Left cardiac atrium (tissue), 4 donors: ENCODE measurements at places on chromosomes 11 and 22. TPM values are rescaled to one million over a fixed set of nuclear protein-coding genes. Genes with fewer than 3 reads are reported as not detected.
A peak's percentile ranks its signal among the peaks of the same experiment; 100 is the strongest.

DNA sequence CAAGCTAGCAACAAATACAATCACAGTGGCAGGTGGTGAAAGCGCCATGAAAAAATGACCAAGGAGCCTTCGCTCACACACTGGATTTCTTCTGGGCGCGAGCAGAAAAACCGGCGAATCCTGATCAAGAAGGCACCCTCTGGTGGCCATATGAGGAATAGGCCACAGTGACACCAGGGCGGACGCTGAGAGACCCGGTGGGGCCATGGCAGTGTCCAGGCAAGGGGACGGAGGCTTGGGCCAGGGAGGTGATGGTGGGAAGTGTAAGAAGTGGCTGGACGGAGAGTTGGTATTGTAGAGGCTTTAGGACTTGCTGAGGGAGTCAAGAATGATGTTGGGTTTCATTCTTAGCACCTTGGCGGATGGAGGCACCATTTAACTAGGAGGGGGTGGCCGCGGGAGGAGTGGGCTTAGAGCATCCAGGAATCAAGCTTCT is 16.9 kb upstream of the RAC2 start:
- peak; percentile 52 for DNase-seq

GRCh38 chr22:33880986-33881385 is 39.3 kb downstream of the LARGE1 start:
- no peak for DNase-seq

GRCh38 chr11:100756559-100756958 is 69.5 kb downstream of the ARHGAP42 start:
- DNase-seq, result no peak

DNA sequence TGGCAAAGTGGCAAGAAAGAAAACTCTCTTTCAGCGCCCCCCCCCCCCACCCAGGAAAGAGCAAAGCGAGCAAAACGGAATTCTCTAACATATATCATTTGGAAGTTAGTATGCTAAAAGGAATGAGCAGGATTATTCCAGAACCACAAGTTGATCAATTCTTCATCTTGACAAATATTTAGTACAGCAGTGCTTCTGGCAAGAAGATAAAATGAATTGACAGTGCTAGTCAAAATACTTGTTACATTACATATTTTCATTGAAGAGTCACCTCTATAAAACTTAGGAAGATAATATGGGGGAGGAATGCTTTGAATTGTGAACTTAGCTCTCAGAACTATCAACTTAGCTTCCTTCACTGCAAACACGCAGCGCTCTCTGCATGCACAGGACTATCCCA is 377.4 kb downstream of the DYNC2H1 start:
- no peak for DNase-seq

- no peak for DNase-seq
Measured at GRCh38 chr22:28188178-28188879, 269.3 kb upstream of the PITPNB start.

CRYBB3 gene
- not detected for total RNA-seq

- DNase-seq, result no peak
Measured at GRCh38 chr11:86464509-86465221, 90.0 kb downstream of the CCDC81 start.

SESN3 gene
- 9.0 TPM for total RNA-seq

DNA sequence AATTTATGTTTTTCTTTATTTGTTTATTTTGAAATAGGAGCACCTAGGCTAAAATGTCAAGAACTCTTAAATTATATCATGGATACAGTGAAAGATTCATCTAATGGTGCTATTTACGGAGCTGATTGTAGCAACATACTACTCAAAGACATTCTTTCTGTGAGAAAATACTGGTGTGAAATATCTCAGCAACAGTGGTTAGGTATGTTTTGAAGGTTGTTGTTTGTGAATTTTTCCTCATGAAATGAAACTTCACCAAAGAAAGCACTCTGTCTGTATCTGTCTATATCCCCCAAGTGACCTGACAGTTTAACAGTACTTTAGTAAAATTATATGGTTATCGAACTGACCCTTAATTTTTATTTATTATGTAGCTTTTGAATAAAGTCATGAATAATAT is 12.8 kb downstream of the ATM start:
- no peak for DNase-seq
